ENCODE measurements at places on chromosomes 5 and 9.

GRCh38 chr5:102858808-102859207 is 103.7 kb downstream of the PAM start:
- DNase-seq = no peak

DNA sequence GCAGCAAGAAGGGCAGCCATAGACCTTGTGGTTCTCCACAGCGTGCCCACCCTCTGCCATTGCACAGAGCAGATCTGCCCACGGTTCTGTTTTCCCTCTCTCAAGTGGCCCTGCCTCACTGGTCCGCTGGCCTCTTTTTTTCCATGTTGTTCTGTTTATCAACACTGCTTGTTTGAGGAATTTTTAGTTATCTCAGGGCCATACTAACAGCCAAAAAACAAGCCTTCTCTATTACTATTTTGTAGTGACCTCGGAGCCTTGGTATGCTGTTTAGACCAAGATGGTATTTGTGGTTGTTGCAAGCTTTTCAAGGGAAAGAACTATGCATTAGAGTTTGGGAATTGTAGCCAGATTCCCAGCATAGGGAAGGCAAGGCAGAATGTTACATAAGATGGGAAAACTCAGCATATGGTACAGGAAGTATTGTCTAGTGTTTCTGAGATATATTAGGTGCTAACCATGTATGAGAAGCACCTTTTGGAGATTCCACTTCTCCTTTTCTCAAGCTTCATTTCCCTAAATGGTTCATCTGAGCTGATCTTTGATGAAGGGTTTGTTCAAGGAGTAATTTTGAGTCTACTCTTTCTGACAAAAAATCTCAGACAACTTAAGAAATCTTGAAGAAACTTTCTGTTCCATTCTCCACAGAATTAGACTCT is 54.3 kb downstream of the NUP214 start:
- no peak for DNase-seq

DNA sequence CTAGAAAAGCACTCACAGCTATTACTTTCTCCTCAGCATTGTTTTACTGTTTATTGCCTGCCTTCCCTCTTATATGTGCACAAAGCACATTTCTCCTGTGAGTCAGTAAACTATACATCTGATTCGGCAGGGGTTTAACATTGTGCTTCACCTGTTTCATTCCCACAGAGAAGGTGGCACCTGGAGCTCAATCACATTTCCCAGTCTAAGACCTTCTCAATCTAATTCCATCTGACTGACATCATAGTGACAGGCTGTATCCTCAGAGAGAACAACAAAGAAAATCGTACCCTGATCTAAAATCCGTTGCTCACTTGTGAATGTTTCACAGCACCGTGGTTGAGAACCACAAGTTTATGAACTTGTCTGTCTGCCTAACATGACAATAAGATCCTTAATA is 92.4 kb upstream of the CAST start:
- no peak for DNase-seq

DNA sequence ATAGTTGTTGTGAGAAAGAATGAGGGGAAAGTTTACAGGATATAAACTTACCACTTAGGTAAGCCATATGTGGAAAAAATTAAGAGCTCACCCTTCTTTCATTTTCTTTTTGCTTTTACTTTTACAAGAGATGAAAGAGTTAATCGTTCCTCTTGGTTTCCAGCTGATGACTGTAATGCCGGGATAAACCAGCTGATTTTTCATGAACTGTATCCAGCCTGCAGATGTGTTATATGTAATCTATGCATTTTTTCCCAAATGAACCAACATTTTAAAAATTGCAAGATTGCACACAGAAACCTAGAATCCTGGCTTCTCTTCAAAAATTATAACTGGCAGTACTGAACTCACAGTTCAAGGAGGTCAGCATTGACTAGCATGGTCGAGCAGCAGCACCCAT is 185.9 kb downstream of the GRIA1 start:
- no peak for DNase-seq

DNA sequence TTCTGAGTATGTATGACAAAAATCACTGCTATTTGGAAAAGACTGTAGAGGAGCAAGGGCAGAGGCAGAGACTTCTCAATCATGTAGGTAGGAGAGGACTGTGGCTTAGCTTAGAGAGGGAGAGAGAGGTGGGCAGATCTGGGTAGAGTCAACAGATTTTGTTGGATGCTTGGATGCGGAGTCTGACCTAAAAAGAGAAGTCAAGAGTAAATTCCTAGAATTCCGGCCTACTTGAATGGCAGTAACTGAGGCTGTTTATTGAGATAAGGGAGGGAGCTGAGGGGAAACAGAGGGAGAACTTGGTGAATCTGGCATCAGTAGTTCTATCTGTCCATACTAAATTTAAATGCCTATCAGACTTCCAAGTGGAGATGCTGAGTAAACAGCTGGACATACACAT is 2.4 kb downstream of the TICAM2 start:
- no peak for DNase-seq

GRCh38 chr9:16304301-16304700 is 566.2 kb downstream of the BNC2 start:
- DNase-seq = no peak

GRCh38 chr5:126809916-126810315 is 33.0 kb downstream of the LMNB1 start:
- no peak for DNase-seq

DNA sequence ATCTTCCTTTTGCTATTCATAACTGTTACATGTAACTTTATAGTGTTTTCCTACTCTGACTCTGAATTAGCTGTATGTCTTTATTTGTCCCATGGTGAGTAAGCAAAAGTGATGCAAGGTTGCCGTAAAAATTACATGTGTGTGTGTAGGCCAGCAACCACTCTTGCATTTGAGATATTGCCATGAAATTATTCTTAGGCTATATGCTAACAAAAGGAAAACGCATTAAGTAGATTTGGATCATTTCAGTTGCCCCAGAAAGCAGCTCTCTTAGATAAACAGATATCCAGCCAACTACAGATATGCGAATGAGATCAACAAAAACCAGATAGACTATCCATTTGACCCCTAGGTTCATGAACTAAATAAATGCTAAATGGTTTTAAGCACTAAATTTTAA is 73.6 kb downstream of the CYLC2 start:
- no peak for DNase-seq

DNA sequence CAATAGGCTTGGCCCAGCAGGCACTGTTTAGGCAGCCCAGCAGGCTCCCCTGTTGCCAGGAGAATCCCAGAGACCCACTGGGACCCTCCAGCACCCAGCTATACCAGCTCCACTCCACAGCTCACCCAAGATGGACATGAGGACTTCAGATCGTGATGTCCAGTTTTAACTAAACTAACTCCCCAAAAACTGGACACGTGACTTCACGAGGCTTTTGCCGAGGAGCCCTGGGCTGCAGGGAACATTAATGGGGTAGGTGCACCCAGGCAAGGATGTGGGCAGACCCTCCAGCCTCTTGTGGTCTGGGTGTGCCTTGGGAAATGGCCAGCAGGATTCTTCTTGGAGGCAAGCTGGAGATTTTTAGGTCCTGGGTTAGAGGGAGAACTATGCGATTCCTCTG is 8.9 kb upstream of the NKD2 start:
- DNase-seq = no peak

DNA sequence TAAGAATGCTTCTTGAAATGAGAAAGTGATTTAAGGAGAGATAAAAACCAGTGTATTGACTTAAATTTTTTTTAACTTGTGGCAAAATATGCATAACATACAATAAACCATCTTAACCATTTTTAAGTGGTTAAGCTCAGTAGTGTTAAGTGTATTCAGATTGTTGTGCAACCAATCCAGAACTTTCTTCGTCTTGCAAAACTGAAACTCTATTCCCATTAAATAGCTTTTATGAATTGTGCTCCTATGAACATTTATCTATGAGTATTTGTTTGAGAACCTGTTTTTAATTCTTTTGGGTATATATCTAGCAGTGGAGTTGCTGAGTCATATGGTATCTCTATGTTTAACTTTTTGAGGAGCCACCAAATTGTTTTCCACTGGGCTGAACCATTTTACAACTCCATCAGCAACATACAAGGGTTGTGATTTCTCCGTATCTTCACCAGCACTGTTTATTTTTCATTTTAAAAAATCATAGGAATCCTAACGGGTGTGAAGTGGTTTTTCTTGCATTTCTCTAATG is 76.6 kb upstream of the ACTBL2 start:
- DNase-seq = no peak

- no peak for DNase-seq
Observed at GRCh38 chr5:132025403-132025971, 14.0 kb upstream of the ACSL6 start.

- peak; percentile 73 for DNase-seq
Observed at GRCh38 chr9:137241490-137242268, 592 bp downstream of the TUBB4B start.

- no peak for DNase-seq
Observed at GRCh38 chr5:150082889-150083288, 3.5 kb downstream of the CSF1R start.

DNA sequence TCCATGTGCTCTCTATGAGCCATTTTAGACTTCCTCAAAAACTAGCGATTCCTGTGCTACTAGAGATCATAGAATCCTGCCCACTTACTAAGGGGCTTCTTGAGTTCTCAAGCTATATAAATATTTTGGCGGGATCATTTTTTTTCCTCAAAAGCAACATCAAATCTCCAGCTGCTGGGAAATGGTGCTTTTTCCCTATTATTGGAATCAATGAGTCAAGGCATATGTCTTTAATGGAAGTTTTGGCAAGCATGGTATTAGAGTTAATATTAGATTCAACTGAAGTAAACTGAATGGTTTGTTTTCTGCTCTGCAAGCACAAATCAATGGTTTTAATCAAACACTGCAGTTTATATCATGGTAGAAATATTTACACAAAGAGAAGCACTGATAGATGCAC is 369.9 kb upstream of the PTGER4 start:
- no peak for DNase-seq

DNA sequence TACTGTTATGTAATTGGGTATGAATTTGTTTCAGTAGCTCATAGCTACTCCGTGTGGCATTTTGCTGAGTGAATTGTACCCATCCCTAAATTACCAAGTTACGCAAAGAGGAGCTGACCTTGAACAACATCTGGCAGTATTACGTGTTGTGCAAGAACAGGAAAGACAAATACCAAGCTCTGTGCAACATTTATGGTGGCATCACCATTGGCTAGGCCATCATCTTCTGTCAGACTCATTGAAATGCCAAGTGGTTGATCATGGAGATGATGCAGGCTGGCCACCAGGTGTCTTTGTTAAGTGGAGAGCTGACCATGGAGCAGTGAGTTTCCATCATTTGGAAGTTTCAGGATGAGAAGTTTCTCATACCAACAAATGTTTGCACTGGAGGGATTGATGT is 15.0 kb downstream of the ZSWIM6 start:
- no peak for DNase-seq

GRCh38 chr9:7481570-7481969 is 318.0 kb downstream of the DMAC1 start:
- DNase-seq = no peak

DNA sequence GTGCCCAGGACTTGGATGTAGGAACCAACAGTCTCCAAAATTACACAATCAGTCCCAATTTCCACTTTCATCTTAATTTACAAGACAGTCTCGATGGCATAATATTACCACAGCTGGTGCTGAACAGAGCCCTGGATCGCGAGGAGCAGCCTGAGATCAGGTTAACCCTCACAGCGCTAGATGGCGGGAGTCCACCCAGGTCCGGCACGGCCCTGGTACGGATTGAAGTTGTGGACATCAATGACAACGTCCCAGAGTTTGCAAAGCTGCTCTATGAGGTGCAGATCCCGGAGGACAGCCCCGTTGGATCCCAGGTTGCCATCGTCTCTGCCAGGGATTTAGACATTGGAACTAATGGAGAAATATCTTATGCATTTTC is 837 bp downstream of the PCDHB2 start:
- DNase-seq = no peak

- DNase-seq = no peak
Observed at GRCh38 chr5:90621848-90622247, 63.3 kb downstream of the ADGRV1 start.

DNA sequence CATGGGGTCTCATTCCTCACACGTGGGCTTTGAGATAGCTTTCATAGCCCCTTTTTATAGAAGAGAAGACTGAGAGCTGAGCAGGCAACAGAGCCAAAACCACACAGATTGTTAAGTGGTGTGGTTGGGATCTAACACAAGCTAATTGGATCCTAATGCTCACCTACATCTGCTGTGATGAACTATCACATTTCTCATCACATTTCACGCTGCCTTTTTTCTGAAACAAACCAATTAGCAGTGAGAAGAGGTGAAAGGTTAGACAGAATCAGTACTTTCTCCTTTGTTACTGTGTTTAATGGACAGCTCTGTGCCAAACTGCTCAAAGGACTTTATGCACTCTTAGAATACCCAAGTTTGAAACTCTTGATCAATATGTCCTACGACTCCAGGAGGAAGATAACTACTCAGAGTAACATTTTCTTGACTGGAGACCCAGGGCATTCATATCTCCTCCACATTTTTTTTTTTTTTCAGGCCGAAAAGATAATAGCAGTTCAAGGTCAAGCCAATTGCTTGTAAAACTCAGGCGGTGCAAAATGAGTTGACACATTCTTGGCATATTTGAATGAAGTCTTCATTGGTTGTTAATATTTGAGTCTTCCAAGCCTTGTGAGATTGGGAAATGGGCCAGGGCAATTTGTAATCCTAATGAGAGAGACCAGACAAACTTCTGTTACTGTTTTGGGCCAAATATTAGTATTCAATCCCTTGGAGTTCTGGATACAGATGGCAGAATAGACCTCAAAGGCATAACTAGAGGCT is 138.4 kb downstream of the KCTD16 start:
- DNase-seq = no peak

DNA sequence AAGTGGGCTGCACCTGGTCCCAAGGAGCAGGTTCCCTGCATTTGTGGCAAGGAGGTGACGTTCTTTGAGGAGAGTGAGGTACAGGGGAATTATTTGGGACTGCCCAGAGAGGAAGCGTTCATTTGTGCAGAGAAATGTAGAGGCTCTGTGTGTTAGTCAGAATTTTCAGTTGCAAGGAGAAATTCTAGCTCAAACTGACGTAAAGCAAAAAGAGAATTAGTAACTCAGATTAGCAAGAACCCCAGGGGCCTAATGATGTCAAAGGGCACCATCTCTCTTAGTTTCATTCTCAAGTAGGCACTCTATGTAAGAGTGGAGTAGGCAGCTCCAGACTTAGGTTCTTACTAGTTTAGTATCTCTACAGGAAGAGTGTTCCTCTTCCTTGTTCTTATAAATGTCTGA is 2.4 kb upstream of the TXN start:
- no peak for DNase-seq

GRCh38 chr9:27771803-27772545 is 198.7 kb upstream of the C9orf72 start:
- no peak for DNase-seq

GRCh38 chr9:19423163-19423562 is 14.4 kb downstream of the ACER2 start:
- no peak for DNase-seq

DNA sequence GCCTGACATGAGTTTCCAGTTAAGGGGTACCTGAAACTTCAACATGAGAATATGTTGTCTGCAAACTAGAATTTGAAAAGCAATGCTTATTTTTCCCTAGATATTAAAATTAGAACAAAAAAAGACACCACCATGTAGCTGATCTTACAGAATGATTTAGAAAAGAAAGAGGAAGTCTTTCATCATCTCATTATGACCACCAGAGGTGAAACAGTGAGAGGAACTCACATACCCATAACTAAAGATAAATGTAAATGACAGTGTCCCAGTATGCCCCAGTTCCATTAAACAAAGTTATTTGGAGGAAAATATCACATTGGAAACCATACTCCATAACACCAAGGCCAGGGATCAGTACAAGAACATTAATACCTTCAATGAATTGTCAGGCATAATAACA is 6.9 kb downstream of the TAF7 start:
- DNase-seq = no peak

GRCh38 chr5:72608297-72608696 is 101.1 kb upstream of the ZNF366 start:
- no peak for DNase-seq

GRCh38 chr9:99491408-99492158 is 269.5 kb downstream of the SEC61B start:
- no peak for DNase-seq
